Astrocyte of the hippocampus (primary cell): ENCODE measurements at places on chromosomes 6 and 20.

GRCh38 chr20:7971536-7972280 is 31.4 kb upstream of the HAO1 start:
- DNase-seq, result peak; percentile 20

DNA sequence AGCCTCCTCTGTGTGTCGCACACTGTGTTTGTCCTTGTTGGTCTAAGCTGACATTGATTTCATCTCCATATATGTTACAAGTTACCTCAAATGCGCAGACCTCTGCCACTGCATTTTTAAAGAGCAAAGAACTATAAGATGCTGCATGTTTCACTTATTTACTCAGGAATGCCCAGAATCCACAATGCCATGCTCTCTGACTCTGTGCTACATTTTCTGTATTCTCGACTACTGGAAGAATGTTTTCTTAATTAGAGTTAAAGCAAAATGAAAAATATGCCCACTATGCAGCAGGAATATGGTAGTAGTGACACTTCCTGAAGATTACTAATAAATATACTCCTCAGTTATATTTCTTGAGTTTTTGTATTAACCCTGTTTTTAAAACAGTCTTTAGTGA is 296.4 kb downstream of the HACE1 start:
- no peak for DNase-seq

DNA sequence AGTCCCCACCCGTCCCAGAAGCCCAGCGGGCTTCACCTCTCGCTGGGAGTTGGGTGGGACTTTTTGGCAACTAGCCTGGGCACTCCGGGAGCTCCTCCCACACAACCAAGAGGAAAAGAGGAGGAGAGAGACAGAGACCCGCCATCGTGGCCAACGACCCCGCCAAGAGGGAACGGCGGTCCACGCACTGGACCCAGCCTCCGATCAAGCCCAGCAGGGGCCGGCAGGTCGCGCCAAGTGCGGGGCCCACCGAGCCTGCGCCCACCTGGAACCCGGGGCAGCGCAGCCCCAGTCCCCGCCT is 3.0 kb upstream of the TMEM14C start:
- DNase-seq, result no peak

GRCh38 chr20:40757087-40757486 is 68.1 kb upstream of the MAFB start:
- no peak for DNase-seq

GRCh38 chr6:125361868-125362267 is 60.1 kb upstream of the HDDC2 start:
- DNase-seq, result no peak

DNA sequence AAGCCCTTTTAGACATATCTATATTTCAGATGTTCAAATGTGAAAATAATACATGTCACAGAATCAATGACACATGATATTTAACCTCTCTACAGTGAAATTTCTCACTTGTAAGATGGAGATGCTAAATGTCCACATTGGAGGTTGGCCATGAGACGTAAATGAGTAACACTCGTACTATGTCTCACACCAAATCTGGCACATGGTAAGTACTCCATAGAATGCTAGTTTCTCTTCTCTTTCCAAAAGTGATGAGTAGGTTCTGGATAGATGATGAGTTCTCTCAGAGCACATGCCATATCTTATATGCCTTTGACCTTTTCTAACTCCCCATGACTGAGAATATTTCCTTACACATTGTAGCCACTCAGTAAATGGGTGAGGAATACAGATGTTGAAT is 17.7 kb downstream of the GFOD1 start:
- DNase-seq, result no peak
